ENCODE measurements at places on chromosomes 5 and 9.

DNA sequence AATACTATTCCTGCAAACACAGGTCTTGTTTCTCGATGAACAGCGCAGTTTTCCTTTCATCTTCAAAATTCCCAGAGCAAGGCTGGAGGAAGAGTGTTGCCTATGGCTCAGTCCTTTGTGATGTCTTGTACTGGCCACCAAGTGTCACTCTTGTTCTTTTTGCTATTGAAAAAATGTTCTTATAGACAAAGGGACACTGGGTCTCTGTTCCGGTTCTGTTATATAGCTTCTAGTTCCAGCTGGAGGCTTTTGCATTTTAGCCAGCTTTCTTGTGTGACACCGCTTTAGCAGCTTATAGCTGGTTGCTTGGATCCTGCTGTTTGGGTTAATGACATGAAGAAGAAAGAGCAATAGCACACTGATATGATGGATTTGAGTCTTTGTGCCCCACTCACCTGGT lies 343.7 kb upstream of the KCNN2 start:
- DNase-seq = no peak

- no peak for DNase-seq
Observed at GRCh38 chr9:38677660-38678303, 42.2 kb downstream of the FAM240B start.

- no peak for DNase-seq
Observed at GRCh38 chr5:173697931-173698579, 81.6 kb upstream of the BOD1 start.

- DNase-seq = no peak
Observed at GRCh38 chr9:116218399-116218798, 64.8 kb downstream of the PAPPA start.

GRCh38 chr9:79193001-79193400 lies 378.8 kb upstream of the TLE4 start:
- no peak for DNase-seq

DNA sequence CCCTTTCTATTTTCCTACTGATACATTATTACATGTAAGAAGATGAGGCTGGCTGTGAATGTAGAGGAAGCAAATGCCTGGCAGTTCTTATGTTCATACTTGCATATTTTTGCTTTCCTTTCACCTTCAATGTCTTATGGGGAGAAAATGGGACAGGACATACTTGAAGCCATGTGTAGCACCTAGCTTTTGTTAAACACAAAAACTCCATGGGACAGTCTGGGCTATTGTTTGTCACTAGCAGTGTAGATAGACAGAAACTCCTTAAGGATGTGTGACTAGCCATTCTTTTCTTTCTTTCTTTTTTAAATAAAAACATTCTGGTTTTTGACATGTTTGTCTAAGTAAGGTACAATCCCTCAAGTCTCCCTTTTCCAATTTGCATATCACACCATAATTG lies 122.7 kb downstream of the ARL15 start:
- DNase-seq = no peak

GRCh38 chr9:69292078-69292477 lies 32.9 kb upstream of the ENTREP1 start:
- DNase-seq = no peak

DNA sequence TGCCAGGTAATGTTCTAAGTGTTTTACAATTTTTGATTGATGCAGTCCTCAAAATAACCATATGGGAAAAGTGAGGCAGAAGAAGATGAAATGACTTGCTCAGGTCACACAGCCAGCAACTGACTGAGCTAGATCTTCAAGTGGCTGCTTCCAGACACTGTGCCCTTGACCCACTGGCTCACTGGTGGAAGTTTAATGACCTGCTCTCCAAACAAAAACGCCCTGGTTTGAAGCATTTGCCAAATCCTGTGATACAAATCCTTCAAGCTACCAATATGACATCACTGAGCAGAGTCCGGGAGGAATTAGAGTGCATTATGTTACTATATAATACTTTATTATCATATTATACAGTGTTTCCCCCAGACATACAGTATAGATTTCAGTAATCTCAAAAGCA lies 459.4 kb downstream of the GADD45G start:
- no peak for DNase-seq

- DNase-seq = no peak
Observed at GRCh38 chr9:6887051-6887450, 129.3 kb downstream of the KDM4C start.

GRCh38 chr9:72950875-72951442 lies 1.9 kb downstream of the ALDH1A1 start:
- DNase-seq = no peak

- no peak for DNase-seq
Observed at GRCh38 chr5:40781843-40782409, 16.2 kb downstream of the PRKAA1 start.

- DNase-seq = no peak
Observed at GRCh38 chr9:98791608-98792490, 4.5 kb downstream of the ANKS6 start.

DNA sequence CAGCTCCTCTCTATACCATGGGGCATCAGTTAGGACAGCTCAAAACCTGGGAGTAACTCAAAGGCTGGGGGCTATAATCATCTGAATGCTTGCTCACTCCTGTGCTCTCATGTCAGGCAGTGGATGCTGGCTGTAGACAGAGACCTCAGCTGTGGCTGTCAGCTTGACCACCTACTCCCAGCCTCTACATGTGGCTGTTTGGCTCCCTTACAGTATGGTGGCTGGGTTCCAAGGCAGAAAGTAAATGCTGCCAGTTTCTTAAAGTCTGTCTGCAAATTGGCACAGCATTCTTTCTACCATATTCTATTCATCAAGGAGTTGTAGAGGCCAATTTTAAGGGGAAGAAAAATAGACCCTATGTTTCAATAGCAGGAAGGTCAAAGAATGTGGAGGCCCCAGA lies 66.9 kb downstream of the TMC1 start:
- no peak for DNase-seq

GRCh38 chr9:15570769-15571168 lies 17.9 kb downstream of the CCDC171 start:
- no peak for DNase-seq

DNA sequence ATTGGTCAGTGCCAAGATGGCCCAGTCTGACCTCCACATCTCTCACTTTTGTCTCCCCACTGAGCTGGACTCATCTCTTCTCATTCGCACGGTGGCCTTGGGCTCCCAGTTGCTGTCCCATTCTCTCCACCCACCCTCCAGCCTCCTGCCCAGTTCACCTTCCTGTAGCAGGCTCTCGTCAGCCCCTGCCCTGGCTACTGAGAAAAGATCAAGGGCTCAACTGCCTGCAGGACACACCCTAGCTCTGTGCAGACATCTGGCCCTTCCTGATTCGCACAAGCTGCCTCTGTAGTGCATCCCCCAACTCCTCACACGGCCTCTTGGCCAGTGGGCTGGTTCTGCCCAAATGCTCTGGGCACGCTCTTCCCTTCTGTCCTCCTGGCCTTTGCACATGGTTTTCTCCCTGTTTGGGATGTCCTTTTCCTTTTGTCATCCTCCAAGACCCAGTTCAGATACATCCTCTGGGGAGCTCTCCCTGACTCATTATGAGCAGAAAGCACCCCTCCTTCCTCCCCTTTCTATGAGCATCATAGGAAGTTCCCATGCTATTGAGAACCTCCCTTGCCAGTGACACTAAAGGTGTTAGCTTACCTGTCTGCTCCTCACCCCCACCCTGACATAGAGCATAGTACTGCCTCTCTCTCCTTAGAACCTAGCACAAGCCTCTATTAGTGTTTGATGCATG lies 78.5 kb upstream of the TGFBR1 start:
- DNase-seq = no peak

DNA sequence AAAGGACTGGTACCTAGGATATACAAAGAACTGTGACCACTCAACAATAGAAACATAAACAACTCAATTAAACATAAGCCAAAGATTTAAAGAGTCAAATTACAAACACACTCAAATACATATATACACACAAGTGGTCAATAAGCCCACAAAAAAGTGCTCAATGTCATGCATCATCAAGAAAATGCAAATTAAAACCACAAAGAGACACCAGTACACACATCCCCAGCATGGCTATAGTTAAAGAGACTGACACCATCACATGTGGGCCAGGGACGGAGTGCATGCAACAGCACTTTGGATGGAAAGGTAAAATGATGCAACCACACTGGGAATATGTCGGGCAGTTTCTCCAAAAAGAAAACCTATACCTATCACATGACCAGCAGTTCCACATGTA lies 89.7 kb downstream of the CAAP1 start:
- no peak for DNase-seq

GRCh38 chr5:151038801-151039238 lies 18.4 kb downstream of the GPX3 start:
- no peak for DNase-seq

DNA sequence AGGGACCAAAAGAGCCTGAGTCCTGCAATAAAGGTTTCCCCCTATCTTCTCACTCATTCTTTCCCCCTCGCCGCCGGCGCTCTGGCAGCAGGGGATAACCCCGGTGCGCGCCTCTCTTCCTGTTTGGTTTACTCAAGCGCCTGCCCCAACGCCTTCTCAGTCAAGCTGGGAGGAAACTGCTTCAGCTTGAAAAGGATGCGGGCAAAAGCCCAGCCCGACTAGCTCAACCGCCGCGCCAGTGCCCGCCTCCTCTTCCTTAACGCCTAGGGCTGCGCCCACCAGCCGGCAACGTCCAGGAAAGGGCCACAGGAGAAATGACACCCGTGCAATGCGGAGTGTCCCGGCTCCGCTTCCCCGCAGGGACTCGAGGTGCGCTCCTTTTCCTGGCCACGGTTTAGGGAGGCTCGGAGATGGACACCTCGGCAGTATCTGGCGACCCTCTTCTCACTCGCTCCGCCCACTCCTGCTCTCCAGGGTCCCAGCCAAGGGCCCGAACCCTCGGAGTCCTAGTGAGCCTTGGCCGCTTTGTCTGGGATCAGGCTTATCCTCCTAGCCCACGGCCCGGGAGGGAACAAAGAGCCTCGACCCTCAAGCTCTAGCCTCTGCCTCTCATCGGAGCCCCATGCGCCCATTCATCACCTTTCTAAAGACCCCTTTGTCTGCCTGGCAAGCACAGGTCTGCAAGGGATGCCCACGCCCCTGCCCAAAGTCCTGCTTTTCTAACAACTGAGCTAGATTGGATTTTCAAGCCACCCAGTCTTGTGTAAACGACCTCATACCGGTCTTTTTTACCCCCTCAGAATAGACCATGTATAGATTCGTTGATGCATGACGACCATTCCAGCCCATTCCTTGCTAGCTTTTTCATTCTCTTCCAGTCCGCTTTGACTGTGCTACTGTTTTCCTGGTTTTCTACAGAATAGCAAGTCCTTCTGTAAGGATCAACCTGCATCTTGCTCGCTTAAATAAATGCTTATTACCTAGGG lies 2.0 kb downstream of the ST8SIA4 start:
- DNase-seq = peak; percentile 78

DNA sequence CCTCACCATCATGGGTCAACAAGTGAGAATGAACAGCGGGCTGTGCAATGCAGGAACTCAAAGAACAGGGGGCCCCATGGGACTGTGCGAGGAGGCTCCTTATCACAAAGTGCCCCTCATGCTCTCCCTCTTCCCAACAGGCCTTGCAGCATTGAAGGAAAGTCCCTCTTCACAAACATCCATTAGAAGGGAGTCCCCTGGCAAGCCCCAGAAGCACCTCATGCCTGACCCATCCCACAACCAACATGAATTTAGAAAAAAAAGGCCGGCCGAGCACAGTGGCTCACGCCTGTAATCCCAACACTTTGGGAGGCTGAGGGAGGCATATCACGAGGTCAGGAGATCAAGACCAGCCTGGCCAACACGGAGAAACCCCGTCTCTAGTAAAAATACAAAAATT lies 122.6 kb upstream of the FSTL4 start:
- DNase-seq = no peak

DNA sequence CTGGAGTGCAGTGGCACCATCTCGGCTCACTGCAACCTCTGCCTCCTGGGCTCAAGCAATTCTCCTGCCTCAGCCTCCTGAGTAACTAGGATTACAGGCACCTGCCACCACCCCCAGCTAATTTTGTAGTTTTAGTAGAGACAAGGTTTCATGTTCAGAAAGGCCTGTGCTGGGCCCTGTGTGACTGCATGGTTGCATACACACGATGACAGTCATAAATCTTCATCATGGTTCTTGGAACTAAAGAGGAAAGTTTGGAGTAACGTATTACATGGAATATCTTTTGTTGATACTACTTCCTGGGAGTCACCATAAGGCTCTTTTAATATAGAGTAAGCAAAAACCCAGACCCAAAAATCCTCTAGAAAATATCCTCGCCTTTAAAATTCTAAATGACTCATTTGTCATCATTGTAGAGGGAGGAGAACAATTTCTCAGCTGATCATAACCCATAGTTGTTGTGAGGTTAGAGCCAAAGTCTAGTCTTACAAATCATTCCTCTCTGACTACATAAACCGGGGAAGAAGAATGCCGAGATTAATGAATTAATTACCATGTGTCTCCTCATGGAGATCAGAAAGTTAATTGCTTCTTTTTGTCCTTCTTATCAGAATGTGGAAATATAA lies 47.0 kb downstream of the KLF9 start:
- no peak for DNase-seq

DNA sequence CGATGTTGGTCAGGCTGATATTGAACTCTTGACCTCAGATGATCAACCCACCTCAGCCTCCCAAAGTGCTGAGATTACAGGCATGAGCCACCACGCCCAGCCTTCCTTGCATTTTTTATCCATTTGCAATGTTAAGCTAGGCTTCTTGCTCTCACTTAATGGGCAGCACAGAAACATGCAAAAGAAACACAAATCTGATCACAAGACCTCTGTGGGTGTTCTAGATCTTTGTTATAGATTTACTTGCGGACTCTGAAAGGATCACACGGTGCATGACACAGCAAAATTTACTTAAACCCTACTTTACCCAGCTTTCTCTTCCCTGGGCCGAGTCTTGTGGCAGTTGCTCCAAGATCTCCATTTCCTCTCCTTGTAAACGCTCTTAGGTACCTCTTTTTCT lies 71.3 kb downstream of the PSAT1 start:
- DNase-seq = no peak

DNA sequence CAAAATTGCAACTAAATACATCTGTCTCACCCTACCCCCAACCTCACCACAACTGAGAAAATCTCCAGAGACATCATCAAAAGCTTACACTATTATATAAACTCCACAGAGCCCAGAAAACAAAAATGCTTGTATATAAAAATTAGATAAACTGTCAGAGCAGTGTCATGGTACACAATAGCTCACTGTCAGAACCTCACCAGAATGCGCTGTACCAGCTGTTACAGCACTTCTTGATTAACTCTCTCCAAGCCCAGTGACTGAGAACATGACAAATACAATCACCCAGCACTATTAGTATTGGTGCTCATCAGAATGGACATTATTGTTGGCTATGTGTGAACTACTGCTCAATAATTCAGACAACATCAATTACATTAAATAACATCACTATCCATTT lies 65.7 kb downstream of the ZDHHC21 start:
- no peak for DNase-seq

GRCh38 chr5:114184006-114184405 lies 177.9 kb upstream of the KCNN2 start:
- DNase-seq = no peak

All from left colon (tissue), 2 donors.